ENCODE measurements at places on chromosomes 3 and 15. TPM values are rescaled to one million over a fixed set of nuclear protein-coding genes. Genes with fewer than 3 reads are reported as not detected.

Gene PCOLCE2
- 122 TPM for total RNA-seq

Gene DZIP1L
- total RNA-seq = 22.2 TPM

Gene EFCC1
- under 0.01 TPM for total RNA-seq

Gene NRROS
- total RNA-seq = 0.63 TPM
